ENCODE measurements at places on chromosomes 3 and 15.

GRCh38 chr15:81029414-81030300 is 28.9 kb downstream of the TLNRD1 start:
- no peak for DNase-seq

DNA sequence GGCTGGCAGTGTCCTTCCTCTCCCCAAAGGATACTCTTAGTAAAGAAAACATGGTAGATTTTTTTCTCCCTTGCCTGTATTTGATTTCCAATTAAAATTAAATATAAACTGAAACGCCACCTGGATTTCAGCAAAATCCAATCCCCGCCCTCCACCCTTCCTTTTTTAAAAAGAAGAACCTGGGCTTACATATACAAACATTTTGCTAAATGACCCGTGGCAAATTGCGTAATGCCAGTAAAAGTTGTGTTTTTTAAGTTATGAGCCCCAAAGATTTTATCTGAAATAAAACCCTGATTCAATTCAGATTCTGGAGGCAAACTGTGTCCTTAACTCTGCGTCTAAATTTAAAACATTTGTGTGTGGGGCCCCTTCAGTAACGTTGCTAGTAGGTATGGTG is 403.0 kb downstream of the FOXP1 start:
- no peak for DNase-seq

- DNase-seq: no peak
Measured at GRCh38 chr15:63379492-63380150, 2.0 kb downstream of the CA12 start.

- DNase-seq: no peak
Measured at GRCh38 chr3:10340046-10340445, 19.1 kb upstream of the SEC13 start.

- DNase-seq: no peak
Measured at GRCh38 chr15:58409861-58410260, 21.9 kb upstream of the LIPC start.

GRCh38 chr3:45551214-45552010 is 43.1 kb upstream of the LIMD1 start:
- DNase-seq: no peak

DNA sequence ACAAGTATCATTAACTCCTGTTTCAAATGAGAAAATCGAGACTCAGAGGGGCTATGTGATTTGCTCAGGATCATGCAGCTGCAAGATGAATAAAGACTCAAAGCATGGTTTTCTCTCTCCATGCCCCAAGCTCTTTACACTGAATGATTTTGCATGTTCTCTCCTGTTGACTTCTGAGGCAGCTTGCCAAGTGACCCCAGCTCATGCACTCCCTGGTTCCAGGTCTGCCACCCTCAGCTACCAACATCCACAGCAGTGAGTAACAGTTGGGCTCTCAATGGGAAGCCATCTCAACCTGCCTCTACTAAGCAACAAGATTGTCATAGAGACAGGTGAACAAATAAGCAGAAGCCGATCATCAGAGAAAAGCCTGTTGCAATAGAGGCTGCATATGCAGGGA is 116.9 kb upstream of the GADL1 start:
- DNase-seq: no peak

GRCh38 chr3:188360364-188360881 is 206.5 kb downstream of the LPP start:
- no peak for DNase-seq

GRCh38 chr15:87916208-87916607 is 340.3 kb downstream of the NTRK3 start:
- DNase-seq: no peak

GRCh38 chr3:59444294-59444671 is 394.5 kb upstream of the CFAP20DC start:
- DNase-seq: no peak

All from hippocampal formation (tissue), 2 donors.